Stimulated activated naive CD4-positive, alpha-beta T cell treated with Interleukin-2 at 50 U/mL for 16 hours (primary cell): ENCODE measurements at places on chromosomes 5 and 9.

GRCh38 chr5:161630948-161631347, 54.6 kb upstream of the GABRA6 start:
- no peak for DNase-seq

GRCh38 chr5:150787656-150788055, 9.1 kb downstream of the SMIM3 start:
- no peak for DNase-seq

GRCh38 chr5:60997721-60998120, 52.7 kb downstream of the NDUFAF2 start:
- DNase-seq: no peak

GRCh38 chr9:108860764-108861163, 1.3 kb upstream of the ACTL7A start:
- DNase-seq: no peak

GRCh38 chr5:59327191-59327980, 566.1 kb downstream of the PDE4D start:
- DNase-seq: no peak

DNA sequence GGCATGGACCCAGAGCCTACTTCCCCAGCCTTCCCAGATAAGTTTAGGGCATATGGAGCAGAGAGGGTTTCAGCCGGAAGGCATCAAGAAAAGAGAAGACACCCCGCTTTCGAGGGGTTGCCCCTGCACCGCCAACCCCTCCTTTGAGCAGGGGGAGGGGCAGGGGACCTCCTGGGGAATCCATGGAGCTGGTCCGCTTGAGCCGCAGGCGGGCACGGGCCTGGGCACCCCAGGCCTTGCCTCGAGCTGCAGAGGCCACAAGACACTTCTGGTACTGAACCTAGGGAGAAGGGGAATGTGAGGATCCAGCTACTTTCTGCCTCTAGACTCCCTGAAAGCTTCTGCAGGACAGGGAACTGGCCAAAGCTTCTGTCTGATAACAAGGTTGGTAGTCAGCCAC, 1.3 kb upstream of the SRA1 start:
- DNase-seq: no peak

- peak; percentile 26 for DNase-seq
These were observed 44.6 kb upstream of the TMC1 start for GRCh38 chr9:72476617-72477437.

DNA sequence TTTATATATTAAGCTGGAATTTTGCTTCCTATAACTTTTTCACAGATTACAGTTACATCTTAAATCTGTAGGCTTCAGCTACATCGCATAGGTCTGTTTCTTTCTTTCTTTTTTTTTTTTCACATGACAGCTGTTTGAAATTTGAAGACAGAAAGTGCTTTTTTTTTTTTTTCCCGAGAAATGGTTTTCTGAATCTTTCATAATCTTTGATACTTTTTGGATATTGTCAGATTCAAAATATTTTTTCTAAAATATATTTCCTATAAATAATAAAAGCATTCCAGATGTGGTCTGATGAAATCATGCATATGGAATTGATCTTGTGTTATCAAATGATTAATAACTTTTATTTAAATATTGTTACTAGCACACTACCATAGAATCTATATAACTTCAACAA, 212.2 kb downstream of the TAF11L14 start:
- DNase-seq: no peak

GRCh38 chr9:95225076-95225725, 92.3 kb downstream of the FANCC start:
- no peak for DNase-seq

- DNase-seq: no peak
These were observed 294.5 kb downstream of the CTNND2 start for GRCh38 chr5:11609570-11610303.

- no peak for DNase-seq
These were observed 34.7 kb upstream of the GARNL3 start for GRCh38 chr9:127229691-127230417.

GRCh38 chr5:14594378-14595074, 12.9 kb downstream of the OTULINL start:
- DNase-seq: no peak

GRCh38 chr9:111597852-111598732, 1.4 kb downstream of the PTGR1 start:
- DNase-seq: peak; percentile 54

- no peak for DNase-seq
These were observed 586.6 kb downstream of the DNAH5 start for GRCh38 chr5:13357929-13358328.

GRCh38 chr5:78791501-78792100, 143.0 kb upstream of the LHFPL2 start:
- no peak for DNase-seq

DNA sequence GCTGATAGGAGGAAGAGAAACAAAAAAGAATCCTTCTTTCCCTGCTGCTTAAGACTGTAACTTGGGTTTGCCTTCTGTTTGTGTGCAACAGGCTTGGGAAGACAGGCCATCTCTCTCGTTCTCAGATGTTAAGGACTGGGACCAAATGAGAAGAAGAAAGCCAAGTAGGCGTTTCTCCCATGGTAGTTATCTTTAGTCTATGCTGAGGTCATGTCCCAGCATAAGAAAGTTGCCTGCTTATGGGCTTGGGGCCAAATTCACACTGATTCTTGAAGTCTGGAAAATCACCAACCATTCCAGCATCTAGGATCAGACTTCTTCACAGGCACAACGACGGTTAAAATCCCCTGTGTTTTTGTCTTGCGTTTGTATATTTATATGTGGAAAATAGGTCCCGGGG, 44.2 kb upstream of the PALM2AKAP2 start:
- no peak for DNase-seq

- no peak for DNase-seq
These were observed 631.7 kb upstream of the CDH6 start for GRCh38 chr5:30561771-30562170.

DNA sequence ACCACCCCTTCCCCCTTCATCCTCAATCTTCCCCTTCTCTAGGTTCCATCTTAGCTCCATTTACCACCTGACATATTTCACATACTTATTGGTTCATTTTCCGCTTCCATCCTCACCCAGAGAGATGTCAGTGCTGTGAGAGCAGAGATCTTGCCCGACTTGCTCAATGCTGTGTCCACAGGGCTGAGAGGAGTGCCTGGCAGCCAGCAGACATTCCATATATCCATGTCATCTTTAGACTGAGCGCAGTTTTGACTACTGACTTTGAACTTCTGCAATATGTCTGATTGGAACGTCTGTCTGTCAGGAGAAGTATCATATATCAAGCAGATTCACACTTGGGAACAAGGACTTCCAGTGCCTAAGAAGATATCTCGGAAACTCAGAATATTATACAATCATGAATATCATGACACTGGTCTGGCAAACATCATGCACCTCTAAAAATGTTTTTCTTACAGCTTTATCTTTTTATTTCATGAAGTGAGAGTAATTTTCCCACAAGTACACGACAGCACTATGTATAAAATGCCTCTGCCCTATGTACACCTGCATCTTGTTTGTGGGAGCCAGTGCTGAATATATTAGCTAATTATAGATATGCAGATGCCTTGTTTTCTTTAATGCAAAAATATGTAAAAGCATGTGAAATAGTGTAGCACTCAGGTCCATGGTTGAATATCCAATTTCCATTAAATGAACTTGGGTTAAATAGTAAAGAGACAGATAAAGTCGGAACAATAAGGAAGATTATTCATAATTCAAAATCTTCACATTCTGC, 454.0 kb upstream of the DAP start:
- DNase-seq: no peak

DNA sequence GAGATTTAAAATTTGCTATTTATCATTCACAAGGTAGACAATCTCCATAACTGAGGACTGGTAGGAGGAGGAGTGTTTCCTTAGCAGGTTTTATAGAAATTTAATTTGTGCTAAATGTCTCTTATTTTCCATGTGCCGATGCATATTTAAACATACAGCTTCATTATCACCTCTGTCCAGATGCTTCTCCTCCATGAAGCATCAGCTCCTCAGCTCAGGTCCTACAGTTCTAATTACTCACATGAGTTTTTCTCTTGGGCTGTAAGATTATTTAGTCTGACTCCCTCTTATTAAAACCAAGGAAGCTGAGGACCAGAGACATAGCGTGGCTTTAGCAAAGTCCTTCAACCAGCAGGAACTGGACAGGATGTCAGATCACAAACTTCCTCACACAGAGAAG, 300.2 kb upstream of the PANK3 start:
- no peak for DNase-seq

- no peak for DNase-seq
These were observed 245.1 kb upstream of the ELAVL2 start for GRCh38 chr9:24071091-24071490.

DNA sequence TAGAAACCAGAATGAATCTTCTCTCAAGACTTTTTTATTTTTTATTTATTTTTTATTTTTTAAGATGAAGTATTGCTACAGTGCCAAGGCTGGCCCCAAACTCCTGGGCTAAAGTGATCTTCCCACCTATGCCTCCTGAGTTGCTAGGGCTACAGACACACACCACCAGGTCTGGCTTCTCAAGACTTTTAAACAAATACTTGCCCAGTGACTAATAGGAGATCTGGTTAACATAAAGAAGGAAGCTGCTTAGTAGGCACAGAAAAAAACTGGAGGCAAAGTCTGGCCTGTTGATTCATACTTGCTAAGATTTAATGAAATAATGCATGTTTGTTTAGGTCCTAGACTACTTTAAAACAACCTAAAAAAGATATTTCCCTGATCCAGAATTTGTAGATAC, 43.8 kb downstream of the SLC38A9 start:
- DNase-seq: no peak

DNA sequence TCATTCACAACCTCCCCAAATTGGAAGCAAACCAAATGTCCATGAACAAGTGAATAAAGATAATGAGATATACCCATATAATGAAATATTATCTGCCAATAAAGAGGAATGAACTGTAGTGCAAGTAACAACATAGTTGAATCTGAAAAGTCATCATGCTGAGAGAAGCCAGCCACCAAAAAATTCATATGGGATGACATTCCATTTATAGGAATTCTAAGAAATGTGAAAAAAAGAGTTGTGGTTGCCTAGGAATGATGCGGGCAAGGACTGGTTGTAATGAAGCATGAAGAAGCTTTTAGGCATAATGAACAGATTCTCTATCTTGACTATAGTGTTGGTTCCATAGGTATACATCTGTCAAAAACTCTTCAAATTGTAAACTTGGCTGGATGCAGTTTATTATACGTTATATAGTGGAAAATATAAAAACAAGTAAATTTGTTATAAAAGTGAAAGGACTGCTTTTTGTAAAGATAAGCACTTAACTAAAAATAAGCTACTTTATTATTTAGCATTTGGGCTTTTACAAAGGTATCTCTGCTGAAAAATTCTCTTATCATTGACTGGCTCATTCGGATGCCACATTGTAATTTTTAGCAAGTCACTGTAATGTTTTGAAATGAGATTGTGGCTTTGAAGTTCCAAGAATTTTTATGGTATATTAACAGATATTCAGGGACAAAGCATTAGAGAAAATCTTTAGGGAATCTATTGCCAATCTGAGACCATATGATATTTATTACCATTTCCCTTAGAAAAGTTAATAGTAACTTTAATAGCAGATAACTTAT, 21.2 kb upstream of the TTC23L start:
- no peak for DNase-seq

DNA sequence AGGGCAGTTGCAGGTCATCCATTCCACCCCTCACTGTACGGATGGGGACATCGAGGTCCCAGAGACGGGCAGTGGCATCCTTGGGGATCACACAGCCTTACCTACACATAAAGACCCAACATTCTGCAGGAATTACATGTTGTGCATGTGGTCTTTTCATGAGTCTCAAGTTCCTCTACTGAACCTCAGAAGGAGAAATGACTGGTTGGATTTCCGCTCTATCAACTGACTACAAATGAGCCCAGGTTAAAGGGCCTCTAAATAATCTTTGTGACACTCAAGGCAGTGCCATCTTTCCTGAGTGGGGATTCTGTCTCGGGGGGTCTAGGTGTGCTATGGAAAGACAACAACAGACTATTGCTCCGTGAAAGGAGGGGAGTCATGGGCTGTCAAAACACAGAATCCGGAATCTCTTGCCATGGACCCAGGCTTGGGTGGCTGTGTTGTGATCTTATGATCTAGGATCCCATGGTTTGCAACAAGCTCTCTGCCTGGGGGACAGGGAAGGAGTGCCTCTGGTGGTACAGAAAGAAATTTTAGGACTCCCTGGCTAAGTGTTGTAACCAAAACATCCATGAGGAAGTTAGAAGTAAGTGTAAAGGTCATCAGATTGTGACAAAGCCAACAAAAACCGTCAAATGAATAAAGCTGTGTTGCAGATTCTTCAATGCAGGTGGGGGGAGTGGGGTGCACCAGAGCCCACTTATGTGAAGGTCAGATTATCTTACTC, 1.9 kb upstream of the SLC31A2 start:
- DNase-seq: no peak

DNA sequence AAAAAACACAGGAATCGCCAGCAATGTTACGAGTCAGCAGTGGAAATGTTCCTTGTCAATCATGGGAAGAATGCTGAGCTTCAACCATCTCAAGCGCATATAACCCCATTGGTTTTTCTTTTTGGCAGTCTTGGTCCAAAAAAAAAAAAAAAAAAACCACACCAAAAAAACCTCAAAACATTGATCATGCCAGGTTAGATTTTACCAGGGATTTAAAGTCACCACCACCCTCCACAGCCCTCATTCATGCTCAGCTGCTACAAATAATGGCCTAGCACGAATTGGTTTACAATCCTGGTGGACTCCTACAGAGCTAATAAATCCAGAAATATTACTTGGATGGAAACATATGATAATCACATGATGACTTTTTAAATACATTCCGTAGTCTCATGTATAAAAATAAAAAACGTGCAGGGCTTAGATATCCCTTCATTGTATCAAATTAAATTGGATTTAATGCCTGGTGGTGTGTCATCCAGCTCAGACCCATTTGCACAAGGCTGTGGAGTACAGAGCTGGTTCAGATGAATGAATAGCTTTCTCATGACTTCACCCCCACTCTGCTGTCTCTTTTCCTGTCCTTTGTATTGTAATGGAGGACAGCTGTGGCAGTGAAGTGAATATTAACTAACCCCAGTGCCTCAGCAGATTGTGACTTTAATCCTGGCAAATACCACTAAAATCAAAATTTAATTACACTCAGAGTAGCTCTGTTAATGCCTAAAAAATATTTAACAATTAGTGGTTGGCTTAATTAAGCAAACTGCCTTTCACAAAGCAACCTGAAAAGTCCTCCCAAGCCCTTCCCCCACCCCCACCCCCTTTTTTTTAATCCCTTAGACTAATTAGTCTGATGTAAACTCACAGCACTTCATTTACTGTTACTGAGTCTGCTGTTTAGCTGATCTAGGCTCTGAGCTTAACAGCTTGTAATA, 626.5 kb upstream of the ZNF608 start:
- DNase-seq: no peak

- no peak for DNase-seq
These were observed 1147.7 kb upstream of the WWC1 start for GRCh38 chr5:167143716-167144115.
